Osteoblast (primary cell): ENCODE measurements at places on chromosomes 5 and 9.

DNA sequence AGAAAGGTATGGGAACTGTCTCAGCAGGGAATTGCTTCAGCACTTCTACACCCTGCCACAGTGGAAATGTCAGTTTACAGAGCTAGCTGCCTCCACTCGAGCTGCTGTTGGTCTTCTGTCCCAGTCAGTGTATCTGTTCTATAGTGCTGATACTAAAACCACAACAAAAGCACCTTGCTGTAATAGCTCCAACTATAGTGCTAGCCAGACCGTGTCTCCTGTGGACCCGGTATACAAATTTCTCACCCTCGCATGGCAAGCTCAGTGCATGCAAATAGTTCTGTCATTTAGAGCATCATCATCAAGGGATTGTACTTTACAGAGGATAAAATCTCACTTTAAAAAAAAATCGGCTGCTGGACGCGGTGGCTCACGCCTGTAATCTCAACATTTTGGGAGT is 51.5 kb upstream of the IQGAP2 start:
- DNase-seq: no peak

- no peak for DNase-seq
Observed at GRCh38 chr5:14328144-14328543, 185.0 kb downstream of the TRIO start.

DNA sequence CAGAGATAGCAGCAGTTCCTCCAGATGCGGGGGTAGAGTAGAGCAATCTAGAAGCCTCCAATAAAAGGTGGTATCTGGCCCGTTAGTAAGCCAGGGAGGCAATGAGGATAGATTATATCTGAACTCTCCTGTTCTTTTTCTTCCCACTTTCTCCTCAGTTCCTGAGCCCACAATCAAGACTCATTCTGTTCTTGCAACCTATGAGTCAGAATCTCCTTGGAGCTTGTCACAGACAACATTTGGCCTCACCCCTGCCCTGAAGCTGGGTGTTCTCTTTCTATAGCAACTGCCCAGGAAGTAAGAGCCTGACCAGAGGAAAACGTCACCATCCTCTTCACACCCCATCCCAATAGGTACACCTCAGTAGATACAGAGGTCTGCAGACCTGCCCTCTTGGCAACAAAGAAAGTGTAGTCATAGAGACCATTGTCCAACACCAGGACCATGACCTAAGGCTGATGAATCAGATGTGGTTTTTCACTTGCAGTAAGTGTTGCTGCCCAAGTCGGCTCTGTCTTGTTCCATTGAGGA is 76.3 kb upstream of the PCA3 start:
- peak; percentile 89 for DNase-seq

GRCh38 chr5:138664276-138664943 is 88.8 kb upstream of the CTNNA1 start:
- no peak for DNase-seq

DNA sequence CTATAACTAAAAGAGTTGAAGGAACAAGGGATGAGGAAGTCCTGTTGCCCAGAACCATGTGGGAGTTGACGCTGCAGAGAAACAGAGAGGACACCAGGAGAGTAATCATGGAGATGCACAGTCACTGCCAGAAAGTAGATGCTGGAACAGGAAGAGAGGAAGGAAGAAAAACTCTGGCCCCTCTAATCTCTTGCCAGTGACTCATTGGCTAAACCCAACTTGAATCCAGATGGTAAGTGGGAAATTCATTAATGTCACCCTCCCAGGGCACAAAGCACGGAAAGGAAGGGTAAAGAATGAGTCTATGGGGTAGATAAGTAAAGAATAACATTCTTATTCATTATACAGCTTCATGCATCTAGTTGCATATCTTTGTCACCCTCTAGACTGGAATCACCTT is 631.9 kb downstream of the PRELID2 start:
- DNase-seq: peak; percentile 43

DNA sequence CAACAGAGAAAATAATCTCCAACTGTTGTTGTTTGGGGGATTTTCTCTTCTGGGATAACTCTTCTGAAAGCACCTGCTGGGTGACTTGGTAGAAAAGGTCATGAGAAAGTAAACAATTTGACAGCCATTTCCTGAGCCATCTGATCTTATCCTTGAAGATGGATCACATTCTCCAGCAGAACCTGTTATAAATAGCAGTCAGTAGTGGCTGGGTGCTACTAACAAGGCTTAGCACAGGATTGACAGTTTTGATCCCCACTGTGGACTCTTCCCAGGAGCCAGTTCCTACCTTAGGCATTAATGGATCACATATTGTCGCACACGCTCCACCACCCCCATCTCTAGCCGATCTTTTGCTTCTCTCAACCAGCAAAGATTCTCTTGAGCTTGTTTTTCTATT is 220.2 kb downstream of the PLK2 start:
- no peak for DNase-seq

GRCh38 chr9:75039801-75040200 is 11.7 kb upstream of the CARNMT1 start:
- no peak for DNase-seq
